ENCODE measurements at places on chromosomes 1 and 21. TPM values are rescaled to one million over a fixed set of nuclear protein-coding genes. Genes with fewer than 3 reads are reported as not detected.

DNA sequence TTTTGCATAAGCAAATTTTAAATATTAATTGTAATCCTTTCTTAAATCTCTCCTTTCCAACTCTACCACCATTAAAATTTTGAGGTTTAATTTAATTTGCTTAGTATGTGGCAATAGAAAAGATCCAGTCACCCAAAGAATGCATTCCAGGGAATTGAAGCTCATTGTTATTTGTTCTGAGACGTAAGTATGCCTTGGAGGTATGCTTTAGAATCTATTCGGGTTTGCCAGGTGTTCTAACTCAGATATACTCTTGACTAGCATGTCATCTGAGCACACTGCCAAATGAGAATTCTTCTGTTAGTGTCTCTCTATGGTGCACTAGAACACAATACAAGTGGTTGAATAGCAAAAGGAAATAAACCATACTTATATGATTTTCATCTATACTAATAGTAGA is 813.6 kb upstream of the ADGRL2 start:
- DNase-seq, result no peak

DNA sequence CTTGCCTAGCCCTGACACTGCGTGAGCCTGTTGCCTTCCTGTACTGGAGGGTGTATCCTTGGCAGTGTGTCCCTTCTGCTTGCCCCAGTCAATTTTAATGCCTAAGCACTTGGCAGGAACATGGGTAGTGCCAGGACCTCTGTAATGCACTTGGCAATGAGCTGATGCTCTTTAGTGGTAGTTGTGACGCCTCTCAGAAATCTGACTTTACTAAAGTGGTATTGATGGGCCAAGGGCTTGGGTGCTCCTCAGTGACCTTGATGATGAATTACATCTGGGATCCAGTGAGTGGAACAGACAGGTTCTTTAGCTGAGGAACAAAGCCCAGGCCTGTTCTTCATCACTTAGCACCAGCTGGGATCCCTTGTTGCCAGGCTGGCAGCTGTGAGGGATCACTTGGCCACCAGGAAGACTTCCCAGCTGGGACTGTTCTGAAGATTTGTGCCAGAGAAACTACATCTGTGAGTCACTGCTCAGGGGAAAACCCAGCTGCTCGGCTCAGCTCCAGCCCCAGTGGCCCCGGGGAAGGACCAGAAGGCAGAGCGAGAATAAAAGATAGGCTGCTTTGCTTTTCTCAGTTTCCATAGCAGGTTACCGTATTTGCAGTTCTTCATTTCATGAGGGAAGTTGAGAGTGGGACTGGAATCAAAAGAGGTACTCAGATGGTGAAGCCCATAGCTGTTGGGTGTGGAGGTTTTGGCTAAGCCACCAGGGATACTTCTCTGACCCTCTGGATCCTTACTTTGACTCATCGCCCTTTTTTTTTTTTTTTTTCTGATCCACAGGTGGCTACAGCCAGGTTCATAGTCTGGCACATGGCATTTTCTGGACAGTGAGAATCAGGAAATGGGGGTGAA is 28.5 kb upstream of the KCNA2 start:
- DNase-seq, result peak; percentile 89

GRCh38 chr21:42581993-42582786 is 68.5 kb downstream of the SLC37A1 start:
- no peak for DNase-seq

- DNase-seq, result no peak
These were observed 20.2 kb downstream of the A3GALT2 start for GRCh38 chr1:33300673-33301072.

- DNase-seq, result no peak
These were observed 59.6 kb downstream of the ST3GAL3 start for GRCh38 chr1:43766818-43767525.

- DNase-seq, result peak; percentile 31
These were observed 16.3 kb upstream of the TMEM54 start for GRCh38 chr1:32917521-32917920.

Gene KRTAP11-1
- total RNA-seq, result not detected

All from activated CD8-positive, alpha-beta T cell treated with anti-CD3 and anti-CD28 coated beads for 36 hours (primary cell).